ENCODE measurements at places on chromosomes 11 and 22.
A peak's percentile ranks its signal among the peaks of the same experiment; 100 is the strongest.

GRCh38 chr11:93160808-93161207 is 37.0 kb downstream of the SLC36A4 start:
- DNase-seq = no peak

- no peak for DNase-seq
Observed at GRCh38 chr11:73942010-73942409, 8.8 kb upstream of the DNAJB13 start.

DNA sequence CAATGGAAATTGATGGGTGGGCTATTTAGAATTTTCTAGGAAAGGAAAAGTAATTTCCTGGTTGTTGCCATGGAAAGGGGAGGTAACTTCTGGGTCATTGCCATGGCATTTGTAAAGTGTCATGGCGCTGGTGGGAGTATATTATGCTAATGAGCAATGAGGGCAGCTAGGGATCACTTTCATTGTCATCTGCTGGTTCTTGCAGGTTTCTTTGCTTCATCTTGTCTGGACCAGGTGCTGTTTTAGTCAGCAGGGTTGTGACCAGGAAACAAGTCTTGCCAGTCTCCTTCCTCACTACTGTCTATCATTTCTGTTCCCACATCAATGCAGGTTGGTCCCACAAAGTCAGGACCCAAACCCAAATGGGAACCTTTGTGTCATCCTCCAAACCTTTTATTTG is 237.6 kb upstream of the C11orf87 start:
- no peak for DNase-seq

GRCh38 chr11:85732965-85733364 is 47.0 kb upstream of the CCDC89 start:
- DNase-seq = no peak

- no peak for DNase-seq
Observed at GRCh38 chr11:133833898-133834681, 11.2 kb downstream of the SPATA19 start.

DNA sequence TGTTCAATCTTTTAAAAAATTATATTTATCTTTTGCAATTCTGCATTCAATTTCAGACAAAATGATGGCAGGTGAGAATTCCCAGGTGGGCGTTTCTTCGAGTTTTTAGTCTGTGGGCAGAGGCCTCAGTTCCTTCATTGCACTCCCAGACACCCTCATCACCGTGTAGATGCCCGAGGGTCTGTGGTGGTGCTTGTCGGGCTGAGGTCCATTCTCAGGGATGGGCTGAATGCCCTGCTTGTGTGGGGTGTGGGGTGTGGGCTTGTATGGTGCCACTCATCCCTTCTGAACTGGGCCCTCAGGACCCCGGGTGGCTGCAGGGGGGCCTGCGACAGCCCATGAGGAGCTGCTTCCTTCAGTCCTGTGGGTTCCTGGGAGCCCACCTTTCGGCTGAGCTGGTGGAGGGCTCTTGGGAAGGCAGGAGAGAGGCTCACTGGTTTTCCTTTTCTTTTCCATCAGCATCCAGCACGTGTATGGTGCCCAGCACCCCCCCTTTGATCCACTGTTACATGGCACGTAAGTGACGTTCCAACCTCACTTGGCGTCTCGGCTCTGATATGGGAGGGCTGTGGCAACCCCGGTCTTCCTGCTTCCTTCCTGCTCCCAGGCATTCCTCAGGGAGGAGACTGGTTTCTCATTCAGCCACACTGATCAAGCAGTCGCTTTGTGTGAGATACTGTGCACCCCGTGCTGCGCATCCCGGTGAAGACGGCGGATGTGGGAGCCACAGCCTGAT is 29.8 kb downstream of the TBC1D22A start:
- no peak for DNase-seq

DNA sequence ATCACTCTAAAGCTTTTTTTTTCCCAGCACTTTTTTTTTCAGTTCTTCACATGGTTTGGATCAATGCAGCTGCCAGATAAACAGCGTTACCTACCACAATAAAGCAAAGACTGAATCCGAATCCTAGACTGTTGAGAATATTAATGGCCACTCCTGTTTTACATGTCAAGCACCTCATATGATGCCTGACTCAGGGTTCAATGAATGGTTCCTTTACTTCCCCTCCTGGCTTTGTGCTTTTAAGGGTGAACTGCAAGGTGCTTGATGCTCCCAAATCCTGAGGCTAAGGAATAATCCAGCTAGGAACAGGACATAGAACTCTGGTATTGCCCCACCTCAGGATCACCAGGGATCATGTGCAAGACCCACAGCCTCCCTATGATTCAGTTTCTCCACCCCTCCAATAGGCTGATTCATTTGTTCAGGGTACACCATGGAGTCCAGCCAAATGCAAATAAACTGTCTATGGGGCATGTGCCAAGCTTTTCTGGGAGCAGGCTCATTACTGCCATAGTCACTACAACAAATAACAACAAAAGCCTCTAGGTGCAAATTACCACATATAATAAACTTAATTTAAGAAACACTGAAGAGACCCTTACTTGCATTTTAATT is 104.3 kb downstream of the GAB2 start:
- DNase-seq = peak; percentile 75

DNA sequence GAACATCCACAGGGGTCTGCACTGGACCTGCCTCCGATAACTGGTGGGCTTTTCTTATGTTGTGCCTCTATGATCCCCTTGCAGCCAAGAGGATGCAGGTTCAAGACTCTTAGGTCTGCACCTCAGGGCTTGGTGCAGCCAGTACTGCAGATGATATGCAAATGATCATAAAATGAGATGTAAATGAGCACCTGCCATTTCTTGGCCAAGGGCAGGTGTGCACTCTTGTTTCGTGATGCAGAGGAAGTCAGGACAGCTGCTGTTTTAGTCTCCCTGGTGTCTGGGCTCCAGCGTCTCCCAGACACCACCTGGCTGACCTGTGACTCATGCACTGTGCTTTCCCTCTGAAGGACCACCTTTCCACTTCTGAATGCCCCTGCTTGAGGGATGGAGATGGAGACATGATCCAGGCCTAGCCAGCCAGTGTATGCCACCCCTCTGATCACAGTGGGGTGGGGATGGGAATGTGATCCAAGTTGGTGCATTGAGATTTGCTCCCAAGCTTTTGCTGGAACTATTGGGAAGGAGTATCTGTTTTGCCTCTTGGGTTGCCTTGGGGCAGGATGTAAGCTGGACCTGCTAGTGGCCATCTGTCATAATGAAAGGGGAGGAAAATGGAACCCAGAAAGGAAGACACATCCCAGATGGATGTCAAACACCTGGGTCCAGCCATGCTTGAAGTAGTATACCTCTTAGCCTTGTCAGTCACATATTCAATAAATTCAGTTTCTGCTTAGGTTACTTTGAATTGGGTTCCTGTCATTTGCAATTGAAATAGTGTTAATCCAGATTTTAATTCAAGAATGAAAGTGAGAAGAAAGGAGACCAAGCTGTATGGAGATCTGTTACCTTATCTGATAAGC is 3.3 kb upstream of the KCNJ11 start:
- DNase-seq = no peak

- DNase-seq = no peak
Observed at GRCh38 chr11:2869561-2870427, 15.8 kb downstream of the CDKN1C start.

Measured in fibroblast of the aortic adventitia (primary cell).